ENCODE measurements at places on chromosomes 13 and 19. TPM values are rescaled to one million over a fixed set of nuclear protein-coding genes. Genes with fewer than 3 reads are reported as not detected.

GRCh38 chr19:5103061-5103701, 134.3 kb downstream of the KDM4B start:
- H3K27ac ChIP-seq, result peak overlapping the region; percentile 49
- peaks cover 35% of the 10 kb centered on the region for H3K4me1 ChIP-seq
- H3K36me3 ChIP-seq, result peaks cover 42% of the 10 kb centered on the region
- no peak for DNase-seq
- H3K27me3 ChIP-seq, result no peaks in the 10 kb centered on the region

Gene ELSPBP1
- total RNA-seq, result not detected

DNA sequence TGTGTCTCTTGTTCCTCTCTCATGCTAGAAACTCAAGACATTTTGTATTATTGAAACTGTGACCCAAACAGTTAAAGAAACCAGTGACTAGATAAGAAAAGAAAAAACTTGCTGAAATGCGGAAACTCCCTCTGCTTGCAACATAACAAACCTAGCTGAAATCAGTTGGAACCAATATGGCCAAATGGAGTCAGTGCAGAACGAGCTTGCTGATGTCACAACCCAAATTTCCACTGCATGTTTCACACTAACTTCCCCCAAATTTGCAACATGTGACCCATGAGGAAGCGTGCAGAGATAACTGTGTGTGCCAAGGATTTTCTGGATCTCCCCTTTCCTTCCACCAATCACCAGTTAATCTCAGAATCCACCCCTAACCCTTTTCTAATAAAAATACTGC, 208.0 kb downstream of the DLEU7 start:
- H3K36me3 ChIP-seq, result no peaks in the 10 kb centered on the region
- no peaks in the 10 kb centered on the region for H3K27me3 ChIP-seq
- H3K4me1 ChIP-seq, result no peaks in the 10 kb centered on the region

GRCh38 chr19:55654323-55654867, 440 bp upstream of the U2AF2 start:
- H3K4me1 ChIP-seq, result peaks cover 68% of the 10 kb centered on the region
- peaks cover 1% of the 10 kb centered on the region for H3K36me3 ChIP-seq
- peak; percentile 100 for DNase-seq
- peak overlapping the region; percentile 97 for H3K27ac ChIP-seq
- peak overlapping the region; percentile 85 for H3K4me3 ChIP-seq

GRCh38 chr13:80242728-80243427, 98.0 kb downstream of the SPRY2 start:
- DNase-seq, result no peak
- no peaks in the 10 kb centered on the region for H3K27me3 ChIP-seq
- no peak overlapping the region for H3K4me3 ChIP-seq
- no peaks in the 10 kb centered on the region for H3K36me3 ChIP-seq
- no peak overlapping the region for H3K27ac ChIP-seq

DNA sequence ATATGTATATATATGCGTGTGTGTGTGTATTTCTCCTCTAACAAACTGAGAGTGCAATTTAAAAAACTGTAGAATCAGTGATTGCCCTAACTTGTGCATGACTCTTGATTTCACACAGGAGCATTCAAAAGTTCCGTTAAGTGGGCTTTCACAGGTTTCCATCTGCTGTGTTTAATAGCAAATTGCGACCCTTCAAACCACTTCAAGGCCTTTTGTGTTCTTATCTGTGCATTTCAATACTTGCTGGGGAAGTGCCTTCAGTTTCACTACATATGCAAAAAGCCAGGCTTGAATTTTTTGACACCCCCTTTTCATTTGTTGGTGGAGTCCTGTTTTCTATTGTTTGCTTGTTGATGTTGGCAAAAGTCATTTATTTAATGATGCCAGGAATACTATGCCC, 158.0 kb downstream of the TM9SF2 start:
- H3K4me3 ChIP-seq, result no peak overlapping the region
- no peak for DNase-seq
- H3K4me1 ChIP-seq, result peaks cover 26% of the 10 kb centered on the region
- no peaks in the 10 kb centered on the region for H3K36me3 ChIP-seq
- peak overlapping the region; percentile 88 for H3K27ac ChIP-seq

GRCh38 chr19:6225232-6225865, 54.4 kb downstream of the MLLT1 start:
- H3K4me3 ChIP-seq, result no peak overlapping the region
- DNase-seq, result no peak
- no peaks in the 10 kb centered on the region for H3K27me3 ChIP-seq

DNA sequence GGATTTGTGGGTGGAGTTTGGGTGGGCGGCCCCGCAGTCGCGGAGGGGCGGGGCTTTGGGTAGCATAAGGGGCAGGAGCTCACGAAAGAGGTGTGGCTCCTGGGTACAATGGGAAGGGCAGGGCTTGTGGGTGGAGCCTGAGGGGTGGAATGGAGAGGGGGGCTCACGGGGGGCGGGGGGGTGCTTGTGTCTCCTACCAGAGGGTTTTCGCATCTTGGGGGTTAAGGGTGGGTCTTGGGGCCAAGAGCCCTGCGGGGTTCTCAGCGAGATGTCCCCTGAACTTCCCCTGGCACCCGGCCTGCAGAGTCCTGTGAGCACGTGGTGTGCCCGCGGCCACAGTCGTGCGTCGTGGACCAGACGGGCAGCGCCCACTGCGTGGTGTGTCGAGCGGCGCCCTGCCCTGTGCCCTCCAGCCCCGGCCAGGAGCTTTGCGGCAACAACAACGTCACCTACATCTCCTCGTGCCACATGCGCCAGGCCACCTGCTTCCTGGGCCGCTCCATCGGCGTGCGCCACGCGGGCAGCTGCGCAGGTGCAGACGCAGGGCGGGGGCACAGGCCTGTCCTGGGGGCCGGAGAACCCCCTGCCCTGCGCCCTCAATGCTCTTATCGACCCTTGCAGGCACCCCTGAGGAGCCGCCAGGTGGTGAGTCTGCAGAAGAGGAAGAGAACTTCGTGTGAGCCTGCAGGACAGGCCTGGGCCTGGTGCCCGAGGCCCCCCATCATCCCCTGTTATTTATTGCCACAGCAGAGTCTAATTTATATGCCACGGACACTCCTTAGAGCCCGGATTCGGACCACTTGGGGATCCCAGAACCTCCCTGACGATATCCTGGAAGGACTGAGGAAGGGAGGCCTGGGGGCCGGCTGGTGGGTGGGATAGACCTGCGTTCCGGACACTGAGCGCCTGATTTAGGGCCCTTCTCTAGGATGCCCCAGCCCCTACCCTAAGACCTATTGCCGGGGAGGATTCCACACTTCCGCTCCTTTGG, 5.1 kb downstream of the FSTL3 start:
- no peaks in the 10 kb centered on the region for H3K27me3 ChIP-seq
- DNase-seq, result no peak
- peaks cover 49% of the 10 kb centered on the region for H3K4me1 ChIP-seq

- no peaks in the 10 kb centered on the region for H3K36me3 ChIP-seq
- no peaks in the 10 kb centered on the region for H3K27me3 ChIP-seq
- no peak overlapping the region for H3K4me3 ChIP-seq
- H3K4me1 ChIP-seq, result peaks cover 4% of the 10 kb centered on the region
- no peak for DNase-seq
These were observed 41.6 kb upstream of the AMER2 start for GRCh38 chr13:25213715-25214114.

Gene BEST2
- total RNA-seq, result not detected

DNA sequence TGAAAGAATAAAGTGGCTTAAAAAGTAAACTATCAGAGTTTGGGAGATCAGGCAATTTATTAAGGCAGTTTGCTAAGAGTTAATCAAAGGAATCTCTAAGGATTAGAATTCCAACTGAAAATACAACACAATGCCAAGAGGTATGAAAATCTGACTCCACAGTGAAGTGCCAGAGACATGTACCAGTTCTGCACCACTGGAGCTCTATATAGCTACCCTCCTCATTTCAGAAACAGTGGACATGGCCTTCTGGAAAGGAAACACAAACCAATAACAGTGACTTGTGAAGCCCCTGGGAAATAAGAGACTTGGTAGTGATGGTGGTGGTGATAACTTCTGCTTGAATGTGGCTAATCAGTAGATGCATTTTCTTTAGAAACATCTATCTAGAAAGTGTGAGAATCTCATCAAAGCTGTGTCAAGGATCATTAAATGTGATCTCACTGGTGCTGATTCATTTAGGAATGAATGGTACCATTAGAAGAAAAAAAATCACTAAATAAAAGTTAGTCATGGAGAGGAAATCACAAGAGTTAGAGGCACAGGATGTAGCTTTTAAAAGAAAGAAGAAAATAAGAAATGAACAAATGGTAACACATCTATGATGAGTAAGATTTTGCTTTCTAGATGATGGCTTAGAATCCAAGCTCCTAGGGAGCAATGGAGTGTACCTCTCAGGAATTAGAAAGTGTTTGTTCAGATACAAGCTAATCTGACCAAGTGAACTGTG, 20.1 kb upstream of the N4BP2L1 start:
- no peak overlapping the region for H3K4me3 ChIP-seq
- H3K27ac ChIP-seq, result no peak overlapping the region
- no peak for DNase-seq
- H3K36me3 ChIP-seq, result no peaks in the 10 kb centered on the region
- no peaks in the 10 kb centered on the region for H3K27me3 ChIP-seq

Gene CERS1
- total RNA-seq, result 3.2 TPM

Gene DPRX
- not detected for total RNA-seq

DNA sequence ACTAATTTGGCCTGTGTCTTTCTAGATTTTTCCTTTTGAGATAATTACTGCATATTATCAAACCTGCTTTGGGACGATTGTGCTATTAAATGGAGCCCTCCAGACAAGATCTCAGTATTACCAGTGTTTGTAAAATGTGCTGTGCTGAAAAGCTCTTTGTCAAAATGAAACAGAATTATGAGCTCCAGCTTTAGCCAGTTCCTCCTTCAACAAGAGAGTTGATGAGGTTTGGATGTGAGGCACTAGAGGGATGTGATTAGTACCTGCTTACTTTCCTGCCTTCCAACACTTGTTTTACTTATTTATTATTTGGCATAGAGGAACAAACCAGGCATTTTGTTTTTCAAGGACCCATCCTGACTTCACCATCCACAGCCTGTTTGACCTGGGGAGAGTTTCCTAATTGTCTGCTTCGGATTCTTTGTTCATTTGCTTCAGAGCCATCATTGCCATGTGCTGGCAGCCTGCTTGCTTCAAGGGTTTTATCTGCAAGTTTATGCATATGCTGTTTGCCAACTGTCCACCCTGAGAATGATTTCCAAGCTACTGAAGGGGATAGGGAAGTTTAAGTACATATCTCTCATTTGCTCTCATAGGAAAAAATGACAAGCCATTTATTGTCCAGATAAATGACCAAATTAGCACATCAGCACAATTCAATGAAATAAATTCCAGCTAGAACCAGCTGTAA, 32.9 kb upstream of the CPB2 start:
- DNase-seq, result no peak
- no peaks in the 10 kb centered on the region for H3K27me3 ChIP-seq
- H3K4me3 ChIP-seq, result no peak overlapping the region
- no peaks in the 10 kb centered on the region for H3K4me1 ChIP-seq

- no peaks in the 10 kb centered on the region for H3K27me3 ChIP-seq
- H3K27ac ChIP-seq, result no peak overlapping the region
- no peak for DNase-seq
- H3K4me1 ChIP-seq, result no peaks in the 10 kb centered on the region
These were observed 63.7 kb upstream of the TMTC4 start for GRCh38 chr13:100738176-100738855.

DNA sequence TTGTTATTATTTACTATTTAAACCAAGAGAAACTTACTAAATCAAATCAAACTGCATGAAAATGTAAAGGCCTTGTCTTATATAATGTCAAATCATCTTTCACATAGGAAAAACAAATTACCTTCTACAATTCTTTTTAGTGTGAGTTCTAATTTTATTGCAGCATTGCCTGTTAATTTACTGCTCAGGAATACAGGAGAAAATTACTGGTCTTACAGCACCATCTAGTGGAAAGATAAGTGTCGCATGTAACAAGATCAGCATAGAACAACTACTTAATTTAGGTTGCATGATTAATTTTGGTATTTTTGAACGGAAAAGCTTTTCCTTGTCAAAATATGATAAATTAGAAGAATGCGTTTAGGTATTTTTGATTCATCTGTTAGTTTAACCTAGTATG, 502.7 kb downstream of the UQCRFS1 start:
- H3K4me3 ChIP-seq, result no peak overlapping the region
- H3K36me3 ChIP-seq, result no peaks in the 10 kb centered on the region
- no peak for DNase-seq
- no peaks in the 10 kb centered on the region for H3K27me3 ChIP-seq
- H3K27ac ChIP-seq, result no peak overlapping the region
- H3K4me1 ChIP-seq, result no peaks in the 10 kb centered on the region

GRCh38 chr19:33134571-33135041, 2.7 kb downstream of the WDR88 start:
- no peak overlapping the region for H3K27ac ChIP-seq
- peaks cover 21% of the 10 kb centered on the region for H3K36me3 ChIP-seq
- DNase-seq, result no peak
- H3K4me3 ChIP-seq, result no peak overlapping the region
- H3K4me1 ChIP-seq, result no peaks in the 10 kb centered on the region
- H3K27me3 ChIP-seq, result no peaks in the 10 kb centered on the region

DNA sequence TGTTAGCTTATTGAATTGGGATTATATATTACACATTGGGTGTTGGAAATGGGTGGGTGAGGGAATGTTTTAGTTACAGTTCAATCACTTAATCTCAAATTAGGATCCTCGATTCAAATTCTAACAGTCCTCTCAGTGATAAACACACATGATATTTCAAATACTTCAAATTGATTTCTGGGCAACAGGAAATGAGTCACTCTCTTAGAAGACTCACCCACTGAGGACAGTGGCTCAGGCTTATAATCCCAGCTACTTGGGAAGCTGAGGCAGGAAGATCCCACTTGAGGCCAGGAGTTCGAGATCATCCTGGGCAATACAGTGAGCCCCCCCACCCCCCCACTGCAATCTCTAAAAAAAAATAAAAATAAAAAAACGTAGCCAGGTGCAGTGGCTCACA, 435.3 kb downstream of the KLF12 start:
- peaks cover 18% of the 10 kb centered on the region for H3K36me3 ChIP-seq
- peak; percentile 55 for DNase-seq
- H3K27me3 ChIP-seq, result no peaks in the 10 kb centered on the region
- no peak overlapping the region for H3K4me3 ChIP-seq
- no peak overlapping the region for H3K27ac ChIP-seq

GRCh38 chr19:38953677-38954076, 21.9 kb downstream of the FBXO17 start:
- no peaks in the 10 kb centered on the region for H3K27me3 ChIP-seq
- H3K36me3 ChIP-seq, result peaks cover 14% of the 10 kb centered on the region
- H3K27ac ChIP-seq, result no peak overlapping the region
- peaks cover 12% of the 10 kb centered on the region for H3K4me1 ChIP-seq
- H3K4me3 ChIP-seq, result no peak overlapping the region

Gene C5AR1
- total RNA-seq, result 5.0 TPM

DNA sequence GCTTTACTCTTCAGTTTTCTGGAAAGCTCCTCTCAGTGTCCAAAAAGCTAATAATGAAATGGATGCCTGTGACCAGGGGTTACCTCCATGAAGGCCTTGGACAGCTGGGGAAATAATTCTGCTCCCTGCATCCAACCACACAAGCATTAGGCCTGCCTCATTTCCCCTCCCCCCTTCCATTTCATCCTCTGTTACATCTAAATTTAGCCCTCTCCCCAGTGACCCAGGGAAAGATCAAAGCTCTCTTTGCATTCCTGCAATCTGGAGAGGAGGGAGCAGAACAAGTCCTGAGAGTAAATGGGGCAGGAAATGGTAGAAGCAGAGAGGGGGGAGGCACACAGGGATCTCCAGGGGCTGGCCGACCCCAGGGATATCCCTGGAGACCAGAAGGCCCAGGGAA, 452.7 kb downstream of the TSHZ3 start:
- no peak for DNase-seq
- H3K36me3 ChIP-seq, result no peaks in the 10 kb centered on the region
- no peak overlapping the region for H3K4me3 ChIP-seq
- H3K27ac ChIP-seq, result no peak overlapping the region

Gene LIM2
- total RNA-seq, result not detected

GRCh38 chr13:107867701-107868661, 347.4 kb downstream of the LIG4 start:
- no peaks in the 10 kb centered on the region for H3K36me3 ChIP-seq
- H3K27ac ChIP-seq, result no peak overlapping the region
- peaks cover 28% of the 10 kb centered on the region for H3K4me1 ChIP-seq
- no peak for DNase-seq
- peaks cover 8% of the 10 kb centered on the region for H3K27me3 ChIP-seq

All from esophagus muscularis mucosa (tissue), 4 donors.